ENCODE measurements at places on chromosomes 13 and 19. TPM values are rescaled to one million over a fixed set of nuclear protein-coding genes. Genes with fewer than 3 reads are reported as not detected.

Gene TNNT1
- total RNA-seq, result 140 TPM

Gene IGFL1
- total RNA-seq, result not detected

DNA sequence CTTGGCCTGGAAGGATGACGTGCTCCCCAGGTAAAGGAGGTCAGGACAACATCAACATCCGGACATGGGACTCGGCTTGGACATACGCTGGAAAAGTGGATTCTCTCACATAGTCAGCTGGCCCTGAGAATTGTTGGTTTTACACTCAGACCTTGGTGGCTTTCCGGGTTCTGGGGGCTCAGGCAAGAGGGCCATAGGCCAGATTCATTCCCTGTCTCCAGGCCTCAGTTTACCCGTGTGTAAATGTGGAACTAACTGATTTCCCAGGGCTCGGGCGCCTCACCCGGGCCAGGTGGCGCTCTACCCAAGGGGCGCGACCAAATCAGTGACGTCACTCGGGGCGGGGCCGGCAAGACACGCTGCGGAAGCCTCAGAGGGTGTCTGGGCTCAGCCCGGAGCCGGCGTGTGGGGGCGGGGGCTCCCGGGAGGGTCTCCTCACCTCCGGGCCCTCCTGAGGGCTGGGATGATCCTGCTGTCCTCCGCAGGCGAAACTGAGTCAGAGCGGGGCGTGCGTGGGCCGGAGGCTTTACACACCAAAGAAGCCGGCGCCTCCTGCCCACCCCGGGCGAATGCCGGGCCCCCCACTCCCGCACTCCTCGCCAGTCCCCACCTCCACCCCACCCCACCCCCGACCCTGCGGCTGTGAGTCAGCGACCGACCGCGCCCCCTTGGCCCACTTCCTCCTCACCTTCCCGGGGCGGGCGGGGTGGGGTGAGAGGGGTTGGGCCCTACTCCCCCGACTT is 862 bp upstream of the VASP start:
- peak overlapping the region; percentile 92 for H3K27ac ChIP-seq
- peaks cover 4% of the 10 kb centered on the region for H3K27me3 ChIP-seq
- peak; percentile 97 for DNase-seq

DNA sequence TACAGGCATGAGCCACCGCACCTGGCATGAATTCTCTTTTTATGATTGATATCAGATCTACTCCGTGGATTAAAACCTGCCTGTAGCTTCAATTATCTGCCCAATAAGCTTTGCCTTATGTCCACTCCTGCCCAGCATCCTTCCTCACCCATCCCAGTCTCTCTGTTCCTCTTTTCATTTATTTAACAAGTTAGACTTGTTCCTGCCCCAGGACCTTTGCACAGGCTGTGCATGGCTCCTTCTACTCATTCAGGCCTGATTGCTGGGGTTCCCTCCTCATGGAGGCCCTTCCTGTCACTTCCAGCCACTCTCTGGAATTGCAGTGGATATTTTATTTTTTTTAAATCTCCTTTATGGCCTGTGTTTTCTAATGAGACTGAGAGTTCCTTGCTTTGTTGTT is 27.6 kb downstream of the SMARCA4 start:
- H3K4me1 ChIP-seq, result no peaks in the 10 kb centered on the region
- no peak overlapping the region for H3K4me3 ChIP-seq
- no peaks in the 10 kb centered on the region for H3K27me3 ChIP-seq
- no peak for DNase-seq
- peaks cover 95% of the 10 kb centered on the region for H3K36me3 ChIP-seq
- H3K27ac ChIP-seq, result no peak overlapping the region

GRCh38 chr13:55440465-55441085 is 1700.1 kb upstream of the PRR20A start:
- H3K27ac ChIP-seq, result no peak overlapping the region
- no peak overlapping the region for H3K4me3 ChIP-seq
- H3K4me1 ChIP-seq, result no peaks in the 10 kb centered on the region
- no peaks in the 10 kb centered on the region for H3K27me3 ChIP-seq
- H3K36me3 ChIP-seq, result no peaks in the 10 kb centered on the region
- DNase-seq, result no peak

Gene GPC6
- total RNA-seq, result 1.8 TPM

DNA sequence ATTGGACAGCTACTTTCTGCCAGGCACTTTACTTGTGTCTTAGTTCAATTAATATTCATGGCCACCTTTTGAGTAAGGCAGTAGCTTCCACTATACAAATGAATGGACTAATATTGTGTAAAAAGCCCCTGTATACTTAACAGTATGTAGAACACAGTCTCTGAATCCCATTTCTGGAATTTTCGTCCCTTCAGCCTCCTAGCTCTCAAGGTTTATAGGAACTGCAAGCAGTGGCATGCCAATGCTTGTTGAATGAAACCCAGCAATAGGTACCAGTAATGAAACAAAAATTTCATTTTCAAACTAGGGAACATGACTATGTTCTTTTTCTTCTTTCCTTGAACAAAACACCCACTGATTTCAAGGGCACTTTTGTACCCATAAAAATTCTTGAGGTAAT is 361.6 kb downstream of the TDRD3 start:
- no peaks in the 10 kb centered on the region for H3K27me3 ChIP-seq
- no peak overlapping the region for H3K27ac ChIP-seq
- H3K4me3 ChIP-seq, result no peak overlapping the region
- peaks cover 15% of the 10 kb centered on the region for H3K4me1 ChIP-seq

GRCh38 chr19:8481201-8481600 is 21.2 kb downstream of the PRAM1 start:
- no peaks in the 10 kb centered on the region for H3K27me3 ChIP-seq
- no peak for DNase-seq
- H3K4me1 ChIP-seq, result peaks cover 71% of the 10 kb centered on the region
- H3K4me3 ChIP-seq, result no peak overlapping the region
- peaks cover 65% of the 10 kb centered on the region for H3K36me3 ChIP-seq
- H3K27ac ChIP-seq, result no peak overlapping the region

DNA sequence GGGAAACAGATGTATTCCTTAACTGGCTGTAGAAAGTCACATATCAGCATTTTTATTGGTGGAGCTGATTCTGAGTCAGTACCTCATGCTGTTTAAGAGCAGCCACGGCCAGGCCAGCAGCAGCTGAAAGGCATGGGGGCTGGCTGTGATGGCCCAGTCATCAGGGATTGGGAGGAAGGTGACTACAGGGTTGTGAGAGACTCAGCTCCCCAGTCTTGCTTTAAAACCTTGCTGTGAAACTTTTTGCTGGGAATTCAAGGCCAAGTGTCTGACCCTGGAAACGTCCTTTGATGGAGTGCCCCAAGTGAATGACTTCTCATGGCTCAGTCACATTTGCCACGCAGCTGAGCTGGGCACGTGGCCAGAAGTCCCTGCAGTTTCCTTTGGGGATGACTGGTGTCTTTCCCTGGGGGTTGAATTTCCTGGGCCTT is 39.1 kb upstream of the RNF113B start:
- H3K4me3 ChIP-seq, result no peak overlapping the region
- no peaks in the 10 kb centered on the region for H3K27me3 ChIP-seq
- DNase-seq, result peak; percentile 39
- H3K36me3 ChIP-seq, result no peaks in the 10 kb centered on the region
- H3K4me1 ChIP-seq, result peaks cover 34% of the 10 kb centered on the region
- H3K27ac ChIP-seq, result peak overlapping the region; percentile 2

DNA sequence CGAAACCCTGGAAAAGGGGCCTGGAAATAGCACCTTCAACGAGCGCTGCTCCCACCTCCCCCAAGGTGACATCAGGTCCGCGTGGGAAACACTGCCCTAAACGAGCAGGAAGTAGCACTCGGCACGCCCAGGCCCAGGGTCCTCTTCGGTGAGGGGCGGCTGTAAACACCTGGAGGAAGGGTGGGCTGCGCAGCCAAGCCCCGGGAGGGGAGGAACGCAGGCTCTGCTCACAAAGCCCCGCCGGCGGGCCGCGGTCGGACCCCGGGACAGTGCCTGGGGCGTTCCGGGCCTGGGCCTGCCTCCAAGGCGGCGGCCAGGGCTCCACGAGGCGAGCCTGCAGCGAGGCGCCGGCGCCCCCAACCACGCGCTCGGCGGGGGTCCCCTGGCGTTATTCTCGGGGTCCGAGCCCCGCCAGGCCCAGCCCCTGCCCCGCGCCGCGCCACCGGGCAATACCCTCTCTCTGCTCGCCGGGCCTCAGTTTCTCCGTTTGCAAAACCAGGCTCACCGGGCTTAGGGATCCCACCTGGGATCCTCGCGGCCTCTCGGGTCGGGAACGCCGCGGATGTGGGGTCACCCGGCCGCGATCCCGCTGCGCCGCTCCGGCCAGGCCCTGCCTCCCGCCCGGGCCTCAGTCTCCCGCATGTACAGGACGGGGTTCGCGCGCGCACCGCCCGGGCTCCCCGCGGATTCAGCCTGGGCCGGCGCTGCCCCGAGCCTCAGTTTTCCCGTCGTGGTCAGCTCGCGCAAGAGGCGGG is 630 bp downstream of the RNF126 start:
- H3K27me3 ChIP-seq, result no peaks in the 10 kb centered on the region
- H3K4me3 ChIP-seq, result peak overlapping the region; percentile 100
- peaks cover 76% of the 10 kb centered on the region for H3K4me1 ChIP-seq

- H3K4me3 ChIP-seq, result no peak overlapping the region
- H3K27me3 ChIP-seq, result peaks cover 8% of the 10 kb centered on the region
- DNase-seq, result peak; percentile 25
- no peak overlapping the region for H3K27ac ChIP-seq
- no peaks in the 10 kb centered on the region for H3K36me3 ChIP-seq
Observed at GRCh38 chr13:27481766-27482165, 31.4 kb upstream of the MTIF3 start.

DNA sequence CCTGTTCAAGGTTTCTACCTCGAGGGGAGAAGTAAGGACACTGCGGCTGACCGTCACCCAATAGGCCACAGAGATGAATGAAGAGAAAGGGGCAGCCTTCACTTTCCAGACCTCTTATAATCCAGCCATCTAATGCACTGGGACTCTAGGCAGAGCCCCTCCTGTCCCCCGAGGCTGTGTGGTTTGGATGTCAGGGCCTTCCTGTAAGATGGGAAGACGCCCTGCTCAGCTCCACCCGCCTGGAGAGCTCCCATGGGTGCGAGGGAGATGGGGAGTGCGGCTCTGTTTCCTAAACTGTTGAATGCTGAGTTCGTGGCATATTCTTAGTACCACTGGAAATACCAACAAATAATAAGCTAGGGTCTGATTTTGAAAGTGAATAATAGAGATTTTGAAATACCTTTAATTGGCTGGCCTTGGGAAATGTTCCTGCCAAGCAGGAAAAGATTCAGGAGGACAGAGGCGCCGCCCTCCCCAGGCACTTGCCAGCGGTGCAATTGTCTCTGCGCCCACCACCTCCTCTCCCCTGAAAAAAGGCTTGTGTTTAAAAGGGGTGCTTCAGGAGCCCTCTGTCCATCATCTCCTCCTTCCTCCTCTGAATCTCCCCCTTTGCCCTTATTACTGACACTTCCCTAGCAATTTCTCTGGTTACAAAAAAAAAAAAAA is 85.4 kb upstream of the GPR183 start:
- H3K4me1 ChIP-seq, result no peaks in the 10 kb centered on the region
- no peak for DNase-seq
- no peaks in the 10 kb centered on the region for H3K36me3 ChIP-seq
- no peaks in the 10 kb centered on the region for H3K27me3 ChIP-seq
- no peak overlapping the region for H3K4me3 ChIP-seq

GRCh38 chr19:14097532-14098151 is 7.1 kb upstream of the SAMD1 start:
- no peak overlapping the region for H3K27ac ChIP-seq
- peaks cover 79% of the 10 kb centered on the region for H3K36me3 ChIP-seq
- no peak overlapping the region for H3K4me3 ChIP-seq
- no peak for DNase-seq
- H3K27me3 ChIP-seq, result no peaks in the 10 kb centered on the region

Gene ZNF66
- total RNA-seq, result 0.91 TPM

GRCh38 chr19:42003506-42004294 is 9.7 kb upstream of the ATP1A3 start:
- no peak overlapping the region for H3K4me3 ChIP-seq
- H3K4me1 ChIP-seq, result peaks cover 3% of the 10 kb centered on the region
- H3K27ac ChIP-seq, result no peak overlapping the region
- peaks cover 36% of the 10 kb centered on the region for H3K27me3 ChIP-seq
- H3K36me3 ChIP-seq, result no peaks in the 10 kb centered on the region
- DNase-seq, result no peak

Gene HCN2
- 21.9 TPM for total RNA-seq

- no peaks in the 10 kb centered on the region for H3K27me3 ChIP-seq
- no peaks in the 10 kb centered on the region for H3K36me3 ChIP-seq
- no peak for DNase-seq
- peaks cover 8% of the 10 kb centered on the region for H3K4me1 ChIP-seq
- no peak overlapping the region for H3K4me3 ChIP-seq
Observed at GRCh38 chr19:5575590-5575989, 7.8 kb upstream of the TINCR start.

Gene KLK1
- total RNA-seq, result 0.41 TPM

Data from left ventricle myocardium inferior (tissue), 1 donor.